ENCODE measurements at places on chromosomes 2 and 18.

GRCh38 chr18:3172097-3172496, 47.7 kb downstream of the MYOM1 start:
- DNase-seq: no peak

GRCh38 chr18:14921031-14921430, 173.1 kb downstream of the ANKRD30B start:
- no peak for DNase-seq

DNA sequence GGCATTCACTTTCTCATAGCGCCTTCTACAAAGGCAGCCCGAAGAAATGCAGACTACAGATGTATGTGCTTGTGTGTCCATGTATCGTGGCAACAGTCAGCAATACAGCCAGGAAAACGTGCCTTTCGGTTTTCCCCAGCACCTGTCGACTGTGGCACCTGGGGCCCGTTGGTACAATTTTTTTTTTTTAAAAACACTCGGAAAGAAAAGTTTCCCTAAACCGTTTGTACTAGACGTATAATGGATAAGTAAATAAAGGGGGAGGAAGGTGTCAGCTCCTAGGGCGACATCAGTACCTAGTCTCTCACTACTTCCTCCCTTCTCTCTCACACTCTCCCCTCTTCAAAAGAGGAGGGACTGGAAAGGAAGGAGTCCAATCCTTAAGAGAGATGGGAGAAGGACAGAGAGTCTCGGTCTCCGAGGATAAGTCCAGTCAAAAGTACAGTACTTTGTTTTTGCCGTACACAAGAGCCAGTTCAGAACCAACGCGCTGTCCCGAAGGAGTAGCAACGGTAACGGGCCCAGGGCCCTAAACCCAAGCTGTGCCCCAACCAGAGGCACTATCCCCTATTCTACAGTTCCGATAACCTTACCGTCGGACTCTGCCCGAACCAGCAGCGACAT, 759 bp downstream of the PPP4R3B start:
- no peak for DNase-seq

GRCh38 chr2:189427872-189428271, 13.4 kb upstream of the WDR75 start:
- DNase-seq: no peak

- no peak for DNase-seq
Measured at GRCh38 chr18:32439802-32440201, 30.9 kb downstream of the GAREM1 start.

DNA sequence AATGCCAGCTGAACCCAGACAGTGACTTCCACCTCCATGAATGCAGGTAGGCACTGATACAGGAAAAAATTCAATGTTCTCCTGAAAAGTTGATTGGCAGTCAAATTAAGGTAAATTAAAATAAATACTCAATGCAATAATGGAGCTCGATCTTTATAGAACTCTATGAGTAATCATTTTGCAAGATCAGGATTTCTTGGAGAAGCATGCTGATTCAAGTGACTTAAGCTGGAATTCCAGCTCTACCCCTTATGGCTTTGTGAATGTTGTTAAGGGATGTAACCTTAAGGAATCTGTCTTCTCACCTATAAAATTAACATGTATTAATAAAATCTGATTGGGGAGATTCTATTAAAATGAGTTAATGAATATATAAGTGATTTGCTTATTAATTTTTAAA, 145.1 kb downstream of the QPCT start:
- no peak for DNase-seq

GRCh38 chr2:12465631-12466135, 251.1 kb upstream of the TRIB2 start:
- DNase-seq: no peak

GRCh38 chr2:151760139-151760650, 25.9 kb upstream of the NEB start:
- DNase-seq: no peak

DNA sequence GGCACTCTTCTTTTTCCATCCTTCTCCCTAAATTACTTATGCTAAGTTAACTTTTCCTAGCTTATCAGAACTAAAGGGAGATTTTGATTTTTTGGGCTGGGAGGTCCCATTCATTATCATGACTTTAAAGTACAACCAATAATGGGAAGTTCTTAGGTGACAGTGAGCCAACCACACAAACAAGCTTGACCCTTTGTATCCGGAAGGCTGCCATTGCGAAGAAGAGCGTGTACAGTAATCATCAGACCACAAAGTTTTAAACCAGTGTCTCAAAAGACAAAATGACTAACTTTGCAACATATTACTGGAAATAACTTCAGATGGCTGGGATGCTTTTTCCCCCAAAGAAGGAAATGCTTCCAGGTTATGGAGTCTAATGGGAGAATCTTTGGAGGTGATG, 298.1 kb downstream of the TGIF1 start:
- no peak for DNase-seq

DNA sequence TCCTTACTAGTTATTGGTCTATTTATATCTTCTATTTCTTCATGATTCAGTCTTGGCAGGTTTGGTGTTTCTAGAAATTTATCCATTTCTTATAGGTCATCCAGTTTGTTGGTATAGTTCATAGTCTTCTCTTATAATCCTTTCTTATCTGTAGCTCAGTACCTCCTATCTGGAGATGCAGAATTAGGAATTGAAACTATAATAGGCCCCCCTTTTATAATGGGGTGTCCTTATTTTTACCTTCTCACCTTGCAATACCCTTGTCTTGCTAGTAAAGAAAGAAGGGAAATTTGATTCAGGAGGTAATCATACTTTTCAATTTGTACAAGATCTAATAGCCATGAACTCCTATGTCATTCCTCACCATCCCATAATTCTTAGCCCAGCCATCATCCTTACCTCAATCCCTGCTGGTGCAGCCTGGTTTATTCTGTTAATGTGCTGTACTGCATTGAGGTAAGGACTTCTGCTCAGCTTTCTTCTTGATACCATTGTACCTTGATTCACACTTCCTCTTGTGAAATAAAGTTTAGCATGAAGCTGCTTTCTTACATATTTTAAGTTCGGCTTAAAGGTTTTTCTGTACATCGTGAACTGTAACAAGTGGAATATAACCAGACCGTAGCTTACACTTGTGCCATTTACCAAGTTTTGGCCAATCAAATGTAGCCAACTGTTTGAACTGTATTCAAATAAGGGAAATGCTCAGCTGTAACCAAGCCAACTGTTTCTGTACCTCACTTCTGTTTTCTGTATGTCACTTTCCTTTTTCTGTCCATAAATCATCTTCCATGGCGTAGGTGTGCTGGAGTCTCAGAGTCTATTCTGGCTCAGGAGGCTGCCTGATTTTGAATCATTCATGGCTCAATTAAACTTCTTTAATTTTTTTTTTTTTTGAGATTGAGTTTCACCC, 40.1 kb upstream of the PTH2R start:
- DNase-seq: no peak

GRCh38 chr2:69955029-69955428, 6.4 kb downstream of the ASPRV1 start:
- no peak for DNase-seq

- DNase-seq: no peak
Measured at GRCh38 chr2:120436460-120436739, 90.5 kb downstream of the INHBB start.

GRCh38 chr18:75041586-75041985, 167.4 kb downstream of the PTGR3 start:
- no peak for DNase-seq

GRCh38 chr2:104487366-104487765, 366.5 kb upstream of the POU3F3 start:
- DNase-seq: no peak

DNA sequence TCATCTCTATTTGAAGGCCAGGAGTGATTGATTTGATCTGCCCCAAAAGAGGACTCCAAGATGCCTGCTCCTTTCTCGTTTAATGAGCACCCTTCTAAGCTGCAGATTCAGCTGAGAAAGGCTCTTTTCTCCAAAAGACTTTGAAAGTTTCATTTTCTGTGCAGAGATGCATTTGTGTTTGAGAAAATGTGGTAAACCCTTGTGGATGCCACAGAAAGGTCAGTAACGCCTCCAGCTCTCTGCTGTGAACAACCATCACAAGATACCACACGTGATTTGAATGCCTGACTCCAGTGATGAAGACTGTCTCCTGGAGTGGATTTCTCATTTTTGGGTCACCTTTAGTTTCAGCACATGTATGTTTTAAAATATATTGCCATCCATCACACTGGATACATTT, 35.0 kb upstream of the CCDC85A start:
- no peak for DNase-seq

- peak; percentile 32 for DNase-seq
Measured at GRCh38 chr2:200810998-200811332, 745 bp upstream of the BZW1 start.

- DNase-seq: no peak
Measured at GRCh38 chr2:48251437-48252148, 278.4 kb upstream of the STON1 start.

DNA sequence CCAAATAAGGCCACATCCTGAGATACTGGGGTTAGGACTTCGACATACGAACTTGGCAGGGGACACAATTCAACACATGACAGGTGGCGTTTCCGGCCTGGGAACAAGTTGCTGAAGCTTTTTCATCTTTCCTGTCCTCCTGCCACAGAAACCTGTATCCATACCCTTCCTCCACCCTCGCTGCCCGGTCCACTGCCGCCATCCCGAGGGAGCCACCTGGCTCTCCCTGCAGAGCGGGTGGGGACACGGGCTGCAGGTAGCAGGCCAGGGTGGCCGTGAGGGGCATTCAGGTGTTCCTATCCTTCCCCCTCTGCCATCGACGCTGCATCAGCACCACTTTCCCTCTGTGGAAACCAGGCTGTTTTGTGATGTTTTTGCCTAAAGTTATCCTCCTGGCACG, 74.4 kb upstream of the TWIST2 start:
- no peak for DNase-seq

DNA sequence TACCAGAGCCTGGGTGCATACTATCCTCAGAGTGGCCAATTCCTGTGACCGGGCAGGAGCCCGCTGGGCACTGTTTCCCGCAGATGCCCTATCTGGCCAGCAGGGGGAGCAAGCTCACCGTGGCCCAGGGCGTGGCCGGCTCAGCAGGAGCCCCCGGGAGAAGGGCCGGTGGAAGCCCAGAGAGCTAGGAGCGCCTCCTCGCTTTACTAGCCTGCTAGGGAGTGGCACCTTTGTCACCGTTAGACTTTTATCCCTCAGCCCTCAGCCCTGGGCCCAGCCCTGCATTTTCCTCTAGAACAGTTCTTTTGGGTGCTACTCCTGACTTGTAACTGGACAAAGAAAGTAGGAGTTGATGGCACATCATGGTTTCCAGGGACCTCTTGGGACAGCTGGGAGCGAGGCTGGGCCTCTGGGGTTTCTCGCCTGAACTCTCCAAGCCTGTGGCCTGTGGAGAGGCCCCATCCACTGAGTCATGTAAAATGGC, 24.0 kb downstream of the TMEM177 start:
- DNase-seq: peak; percentile 11

- no peak for DNase-seq
Measured at GRCh38 chr2:95333888-95334338, 36.8 kb downstream of the KCNIP3 start.

- DNase-seq: no peak
Measured at GRCh38 chr2:99388892-99389291, 51.7 kb downstream of the EIF5B start.

GRCh38 chr2:203871371-203871983, 3.9 kb downstream of the CTLA4 start:
- DNase-seq: no peak

- no peak for DNase-seq
Measured at GRCh38 chr2:136059036-136059472, 58.9 kb downstream of the CXCR4 start.

GRCh38 chr2:157784169-157784822, 91.8 kb downstream of the ACVR1 start:
- DNase-seq: no peak

DNA sequence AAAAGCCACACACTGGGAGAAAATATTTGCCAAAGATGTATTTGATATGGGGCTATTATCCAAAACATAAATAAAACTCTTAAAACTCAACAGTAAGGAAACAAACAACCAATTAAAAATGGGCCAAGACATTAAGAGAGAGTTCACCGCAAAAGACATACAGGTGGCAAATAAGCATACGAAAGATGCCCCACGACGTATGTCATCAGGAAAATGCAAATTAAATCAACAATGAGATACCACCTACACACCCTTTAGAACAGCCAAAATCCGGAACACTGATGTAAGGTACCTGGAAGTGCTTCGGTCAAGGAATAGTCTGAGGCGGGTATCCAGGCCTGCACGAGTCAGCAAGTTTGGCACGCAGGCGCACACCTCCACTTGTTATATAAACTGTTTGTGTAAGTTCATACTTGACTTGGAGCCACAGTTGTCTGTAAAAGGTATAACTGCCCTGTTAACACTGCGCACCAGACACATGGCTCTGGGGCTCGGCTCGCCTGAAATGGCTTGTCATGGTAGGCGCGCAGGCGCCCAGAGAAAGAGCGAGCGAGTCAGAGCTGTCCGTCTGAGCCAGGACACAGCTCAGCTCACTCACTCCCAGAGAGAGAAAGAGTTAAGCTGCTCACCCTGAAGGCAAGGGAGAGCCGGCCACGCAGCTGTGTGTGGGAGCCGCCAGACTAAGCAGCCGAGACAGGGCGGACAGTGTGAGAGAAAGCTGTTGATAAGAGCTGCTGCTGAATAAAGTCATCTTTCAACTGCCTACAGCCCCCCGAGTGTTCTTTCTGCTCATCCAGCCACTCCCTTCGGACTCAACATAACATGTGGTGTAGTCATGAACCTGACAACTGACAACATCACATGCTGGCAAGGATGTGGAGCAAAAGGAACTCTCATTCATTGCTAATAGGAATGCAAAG, 87.3 kb downstream of the HNRNPLL start:
- DNase-seq: no peak

DNA sequence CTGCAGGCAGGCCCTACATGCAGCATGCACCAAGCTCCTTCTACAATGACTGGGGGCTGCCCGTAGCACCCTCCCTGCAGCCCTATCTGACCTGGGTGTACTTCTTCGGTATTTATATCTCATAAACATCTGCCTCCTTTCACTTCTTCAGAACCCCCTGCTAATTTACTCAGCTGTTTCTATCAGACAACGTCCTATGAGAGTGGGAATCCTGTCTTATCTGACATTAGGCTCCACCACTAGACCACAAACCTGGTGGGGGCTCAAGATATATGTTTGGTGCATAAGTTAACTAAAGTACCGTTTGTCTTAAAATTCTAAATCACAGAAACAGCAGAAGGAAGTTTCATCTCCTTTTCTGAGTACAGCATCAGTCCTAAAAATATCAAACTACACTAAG, 10.6 kb downstream of the HSBP1L1 start:
- no peak for DNase-seq

DNA sequence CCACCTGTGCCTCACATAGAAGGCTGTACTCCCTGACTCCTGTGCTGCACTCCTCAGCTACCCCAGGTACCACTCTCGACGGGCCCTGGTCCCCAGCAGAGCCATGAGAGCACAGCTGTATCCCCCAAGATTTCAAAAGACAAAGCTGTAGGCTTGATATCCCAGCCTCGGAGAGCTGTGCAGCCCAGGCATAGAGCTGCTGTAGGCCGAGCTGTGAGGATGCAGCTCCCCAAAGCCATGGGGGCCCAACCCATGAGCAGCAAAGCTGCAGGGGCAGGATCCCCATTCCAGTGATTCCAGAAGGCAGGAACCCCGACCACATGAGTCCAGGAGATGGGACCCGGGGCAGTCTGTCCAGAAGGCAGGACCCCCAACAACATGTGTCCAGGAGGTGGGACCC, 123.8 kb upstream of the CBLN2 start:
- no peak for DNase-seq

Data from cortex of kidney (tissue), 1 donor.